ENCODE measurements at places on chromosomes 3 and 15. TPM values are rescaled to one million over a fixed set of nuclear protein-coding genes. Genes with fewer than 3 reads are reported as not detected.

GRCh38 chr3:31004025-31004678, 109.7 kb upstream of the GADL1 start:
- DNase-seq, result no peak
- peak overlapping the region; percentile 66 for H3K27ac ChIP-seq
- H3K4me3 ChIP-seq, result no peak overlapping the region
- peaks cover 14% of the 10 kb centered on the region for H3K4me1 ChIP-seq
- no peaks in the 10 kb centered on the region for H3K36me3 ChIP-seq

Gene MYZAP
- total RNA-seq, result 3.8 TPM

DNA sequence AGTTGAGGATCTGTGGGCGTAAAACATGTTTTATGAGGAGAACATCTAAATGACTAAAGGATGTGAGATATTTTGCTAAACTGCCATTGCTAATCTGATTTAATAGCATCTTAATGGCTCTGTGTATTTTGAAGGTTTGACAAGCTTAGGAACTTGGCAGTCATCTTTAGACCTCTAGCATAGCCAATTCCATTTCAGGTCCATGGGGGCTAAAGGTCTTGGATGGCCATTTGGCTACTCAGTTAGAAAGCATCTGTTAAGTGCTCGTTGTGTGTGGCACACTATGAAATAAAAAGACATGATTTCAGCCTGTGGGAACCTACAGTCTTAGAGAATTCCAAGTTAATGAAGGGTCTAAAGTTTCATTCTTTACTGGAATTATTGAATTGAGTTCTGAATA, 236.2 kb downstream of the IL5RA start:
- H3K27ac ChIP-seq, result no peak overlapping the region
- H3K36me3 ChIP-seq, result no peaks in the 10 kb centered on the region
- H3K4me3 ChIP-seq, result no peak overlapping the region
- H3K27me3 ChIP-seq, result no peaks in the 10 kb centered on the region
- H3K4me1 ChIP-seq, result peaks cover 16% of the 10 kb centered on the region

Gene CISH
- total RNA-seq, result 15.2 TPM

GRCh38 chr15:34722439-34722836, 32.4 kb downstream of the GJD2 start:
- H3K27me3 ChIP-seq, result no peaks in the 10 kb centered on the region
- H3K36me3 ChIP-seq, result no peaks in the 10 kb centered on the region
- peak overlapping the region; percentile 86 for H3K27ac ChIP-seq
- peak overlapping the region; percentile 58 for H3K4me3 ChIP-seq
- peaks cover 27% of the 10 kb centered on the region for H3K4me1 ChIP-seq

All from mesothelial cell of epicardium (in vitro differentiated cells).